Posterior vena cava (tissue), 2 donors: ENCODE measurements at places on chromosomes 1 and 21.

GRCh38 chr1:180157108-180157507, 2.4 kb downstream of the QSOX1 start:
- DNase-seq = no peak

DNA sequence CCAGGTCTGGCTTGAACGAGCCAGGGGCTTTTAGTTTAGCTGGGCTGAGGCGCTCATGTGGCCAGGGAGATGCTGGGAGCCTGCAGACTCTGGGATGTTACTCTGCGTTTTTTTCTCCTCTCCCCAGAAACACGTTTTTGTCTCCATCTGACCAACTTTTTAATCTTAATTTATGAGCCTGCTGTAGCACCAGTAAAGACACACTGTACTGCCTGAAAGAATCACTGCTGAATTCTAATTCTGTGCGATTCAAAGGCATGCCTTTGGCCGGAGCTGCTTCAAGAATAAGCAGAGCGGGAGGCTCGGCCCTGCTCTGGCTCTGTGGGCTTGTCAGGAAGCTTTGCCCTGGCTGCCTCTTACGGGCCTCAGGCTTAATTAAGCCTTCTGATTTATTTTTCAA, 129.5 kb downstream of the CAMTA1 start:
- no peak for DNase-seq

- DNase-seq = no peak
These were observed 22.1 kb upstream of the TDRD10 start for GRCh38 chr1:154479764-154480421.

DNA sequence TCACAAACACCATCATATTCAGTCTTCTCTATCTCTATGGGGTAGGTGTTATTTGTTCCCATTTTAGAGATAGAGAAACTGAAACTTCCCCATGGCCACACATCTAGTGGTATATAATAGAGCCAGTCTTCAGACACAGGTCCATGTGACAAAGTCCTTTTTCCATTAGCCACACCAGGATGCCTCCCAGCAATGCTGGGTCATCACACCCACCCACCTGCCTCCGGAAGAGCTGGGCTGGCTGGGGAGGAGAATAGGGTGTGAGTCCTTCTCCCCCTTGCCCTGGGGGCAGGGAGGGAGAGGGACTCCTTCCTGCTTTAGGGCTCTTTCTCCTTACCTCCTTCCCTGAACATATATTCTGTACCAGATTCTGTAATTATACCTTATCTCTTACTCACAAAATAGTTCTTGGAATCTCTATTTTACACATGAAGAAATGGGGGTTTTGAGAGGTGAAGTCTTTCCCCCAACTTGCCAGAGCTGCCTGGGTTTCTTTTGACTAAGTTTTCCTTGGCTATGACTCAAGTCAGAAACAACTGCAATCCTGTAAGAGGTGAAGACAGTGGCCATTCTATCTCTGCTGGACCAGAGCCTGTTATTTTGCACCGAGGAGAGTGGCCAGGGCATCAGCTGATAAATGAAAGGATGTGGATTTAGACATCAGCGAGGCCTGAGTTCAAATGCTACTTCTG, 30.0 kb downstream of the SOX13 start:
- DNase-seq = no peak

GRCh38 chr1:214717351-214717750, 114.4 kb downstream of the CENPF start:
- no peak for DNase-seq

DNA sequence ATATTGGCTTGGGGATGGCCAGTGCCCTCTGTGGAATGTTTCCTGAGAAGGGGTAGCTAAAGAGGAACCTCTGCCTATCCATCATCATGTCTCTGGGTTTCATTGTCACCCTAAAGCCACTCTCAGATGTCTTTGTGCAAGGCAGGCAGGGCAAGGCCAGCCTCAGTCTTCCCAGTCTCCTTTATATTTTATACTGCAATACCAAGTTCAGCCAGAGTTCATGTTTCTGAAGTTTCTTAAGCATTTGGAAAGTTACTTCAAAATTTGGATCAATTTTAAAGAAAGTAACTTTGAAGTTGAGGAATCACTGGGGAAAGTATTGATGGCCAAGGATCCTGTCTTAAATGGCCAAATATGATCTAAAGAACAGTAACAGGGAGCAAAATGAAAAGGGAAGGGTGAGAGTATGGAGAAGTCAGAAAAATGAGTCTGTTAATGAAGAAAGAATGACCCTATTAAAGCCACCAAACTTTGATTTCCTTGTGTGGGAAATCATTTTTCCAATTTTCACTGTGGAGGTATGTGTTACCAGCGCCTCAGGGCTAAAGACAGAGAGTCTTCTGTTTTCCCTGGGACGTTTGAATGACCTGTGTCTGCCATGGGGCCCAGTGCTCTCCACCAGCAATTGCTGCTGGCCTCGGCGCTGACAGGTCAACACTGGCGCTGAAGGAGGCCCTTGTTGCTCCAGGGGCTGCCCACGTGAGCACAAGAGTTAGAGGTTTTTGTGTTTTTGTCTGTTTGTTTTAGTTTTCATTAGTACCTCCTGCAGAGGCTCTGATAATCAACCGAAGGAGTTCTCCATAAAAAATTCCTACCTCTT, 93.9 kb downstream of the ATP5PO start:
- DNase-seq = no peak

DNA sequence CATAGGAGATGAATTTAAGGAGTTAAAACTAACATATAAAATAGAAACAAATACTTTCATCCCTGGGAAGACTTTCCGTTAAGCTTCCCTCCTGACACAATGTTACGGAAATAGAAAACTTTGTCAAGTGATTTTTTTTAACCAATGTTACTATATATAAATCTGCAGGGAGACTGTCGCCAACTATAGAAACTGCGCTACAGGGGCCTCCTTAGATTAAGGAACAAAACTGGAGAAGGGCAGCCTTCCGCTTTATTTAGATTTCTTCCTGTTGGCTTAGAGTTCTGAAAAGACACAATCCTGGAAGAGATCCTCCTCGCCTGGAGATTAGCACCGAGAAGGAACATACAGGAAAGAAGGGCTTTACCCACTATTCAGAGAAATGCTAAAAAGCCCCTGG, 1.5 kb downstream of the MGST3 start:
- DNase-seq = no peak

DNA sequence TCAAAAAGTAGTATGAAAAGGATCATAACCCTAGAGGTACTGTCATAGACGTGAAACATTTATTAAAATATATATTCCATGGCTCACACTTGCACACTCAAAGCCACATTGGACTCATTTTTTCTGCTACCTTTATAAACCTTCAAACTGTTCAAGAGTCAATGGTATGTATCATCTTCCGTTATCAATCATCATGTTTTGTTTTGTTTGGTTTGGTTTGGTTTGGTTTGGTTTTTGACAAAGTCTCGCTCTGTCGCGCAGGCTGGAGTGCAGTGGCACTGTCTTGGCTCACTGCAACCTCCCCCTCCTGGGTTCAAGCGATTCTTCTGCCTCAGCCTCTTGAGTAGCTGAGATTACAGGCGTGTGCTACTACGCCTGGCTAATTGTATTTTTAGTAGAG, 1.8 kb downstream of the IFNAR2 start:
- no peak for DNase-seq

DNA sequence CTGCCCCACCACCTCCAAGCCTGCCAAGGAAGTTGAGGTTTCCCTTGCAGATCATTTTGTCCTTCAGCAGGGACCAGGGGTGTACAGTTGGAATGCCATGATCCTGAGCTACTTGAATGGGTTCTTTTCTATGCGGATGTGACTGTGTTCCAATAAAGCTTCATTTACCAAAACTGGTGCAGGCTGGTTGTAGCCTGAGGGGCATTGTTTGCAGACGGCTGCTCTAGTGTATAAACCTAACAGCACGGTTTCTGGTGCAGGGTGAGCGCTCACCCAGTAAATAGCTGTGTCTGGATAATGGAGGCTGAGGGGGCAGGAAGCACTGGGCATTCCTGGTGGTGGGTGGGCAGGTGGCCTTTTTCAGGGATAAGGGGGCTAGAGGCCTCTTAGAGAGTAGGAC, 72.7 kb upstream of the ACTL8 start:
- no peak for DNase-seq

DNA sequence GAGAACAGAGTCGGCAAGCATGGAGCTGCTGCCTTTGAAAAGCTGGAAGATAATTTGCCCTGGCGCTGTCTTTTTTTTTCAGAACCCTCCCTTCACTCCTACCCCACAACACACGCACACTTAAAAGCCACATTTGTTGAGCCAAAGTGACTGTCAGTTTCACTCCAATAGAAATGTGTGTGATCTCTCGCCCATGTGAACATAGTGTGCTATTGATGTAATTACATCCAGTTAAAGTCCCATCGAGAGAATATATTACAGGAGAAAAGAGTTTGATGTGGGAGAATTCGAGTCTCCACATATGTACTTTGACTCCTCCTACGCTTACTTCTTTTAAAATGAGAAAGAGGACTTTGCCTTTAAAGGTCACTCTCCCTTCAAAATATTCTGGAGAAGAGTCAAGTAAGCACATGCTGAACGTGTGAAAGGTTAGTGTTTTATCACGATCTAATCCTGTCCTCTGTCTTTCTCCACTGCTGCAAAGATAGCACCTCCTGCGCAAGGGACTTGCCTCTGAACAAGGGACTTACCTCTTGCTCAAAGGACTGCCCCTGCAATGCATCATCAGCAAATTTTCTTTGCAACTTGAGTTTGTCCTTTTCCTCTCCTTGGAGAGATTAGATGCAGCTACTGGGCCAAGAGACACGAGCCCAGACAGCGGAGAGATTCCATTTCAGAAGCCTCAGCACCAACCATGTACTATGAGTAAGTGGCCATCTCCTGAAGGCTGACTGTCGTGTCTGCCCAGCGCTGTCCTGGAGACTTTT, 613.9 kb downstream of the PTPRU start:
- DNase-seq = no peak

- no peak for DNase-seq
These were observed 54.2 kb upstream of the DNAJC6 start for GRCh38 chr1:65255035-65255655.

DNA sequence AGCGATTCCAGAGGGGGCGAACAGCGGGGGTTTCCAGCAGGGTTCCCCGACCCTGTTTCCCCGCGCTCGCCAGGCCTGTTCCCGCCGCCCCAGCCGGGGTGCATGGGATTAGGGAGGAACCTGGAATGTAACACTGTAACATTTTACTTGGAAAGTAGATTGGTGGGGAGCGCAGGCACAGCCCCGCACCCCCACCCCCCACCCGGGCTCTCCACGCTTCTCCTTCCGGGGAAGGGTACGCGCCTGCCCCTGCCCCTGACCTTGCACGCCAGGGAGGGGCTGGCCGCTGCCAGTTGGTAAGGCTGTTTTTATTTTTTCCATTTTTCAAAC, 427 bp downstream of the FAM3B start:
- no peak for DNase-seq

GRCh38 chr1:25170439-25170838, 61.9 kb downstream of the SYF2 start:
- no peak for DNase-seq

GRCh38 chr1:35633547-35633946, 7.8 kb downstream of the PSMB2 start:
- DNase-seq = no peak

GRCh38 chr21:33754481-33754880, 112.2 kb downstream of the ITSN1 start:
- no peak for DNase-seq

DNA sequence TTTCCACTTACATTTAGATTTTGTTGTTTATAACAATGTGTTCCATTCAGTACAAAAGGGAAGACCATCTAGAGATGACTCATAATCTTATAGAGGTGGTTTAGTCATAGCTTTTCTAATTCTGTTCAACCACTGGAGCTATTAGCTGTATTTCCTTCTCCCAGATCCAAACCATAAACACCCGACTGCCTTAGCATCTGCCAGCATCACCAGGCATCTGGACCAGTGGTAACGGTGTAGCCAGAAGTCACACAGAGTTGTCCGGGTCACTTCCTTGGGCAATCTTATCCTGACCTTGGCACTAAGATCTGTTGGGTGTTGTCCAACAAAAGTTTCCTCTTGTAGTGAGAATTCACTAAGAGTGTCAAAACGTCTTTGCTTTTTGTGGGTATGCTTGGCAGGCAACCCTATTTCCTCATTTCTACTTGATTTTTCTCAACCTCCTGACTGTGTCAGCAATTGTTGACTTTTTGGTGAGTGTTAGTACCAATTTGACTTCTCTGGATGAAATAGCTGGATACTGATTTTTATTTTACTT, 372.1 kb upstream of the B3GALT2 start:
- DNase-seq = no peak

DNA sequence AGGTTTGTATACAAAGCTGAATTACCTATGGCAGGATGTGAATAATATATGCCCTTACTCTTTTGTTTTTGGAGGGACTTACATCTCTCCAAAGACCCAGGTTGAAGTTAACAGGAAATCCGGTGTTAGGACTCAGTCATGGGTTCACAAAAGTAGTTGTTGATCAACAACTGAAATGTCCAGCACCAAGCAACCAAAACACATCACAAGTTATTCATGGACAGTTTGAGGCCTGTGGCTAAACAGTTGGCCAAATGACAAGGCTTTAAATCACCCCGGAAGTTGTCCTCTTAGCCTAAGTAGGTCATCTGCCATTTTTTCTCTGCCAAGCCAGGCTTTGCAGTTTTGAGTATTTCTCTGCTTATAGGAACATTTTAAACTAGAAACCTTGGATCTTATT, 89.9 kb downstream of the CD247 start:
- DNase-seq = no peak

GRCh38 chr1:93301131-93301530, 44.6 kb upstream of the DR1 start:
- DNase-seq = no peak

GRCh38 chr1:186627019-186627418, 53.2 kb downstream of the PTGS2 start:
- no peak for DNase-seq

GRCh38 chr1:223256034-223256433, 107.9 kb downstream of the SUSD4 start:
- no peak for DNase-seq

DNA sequence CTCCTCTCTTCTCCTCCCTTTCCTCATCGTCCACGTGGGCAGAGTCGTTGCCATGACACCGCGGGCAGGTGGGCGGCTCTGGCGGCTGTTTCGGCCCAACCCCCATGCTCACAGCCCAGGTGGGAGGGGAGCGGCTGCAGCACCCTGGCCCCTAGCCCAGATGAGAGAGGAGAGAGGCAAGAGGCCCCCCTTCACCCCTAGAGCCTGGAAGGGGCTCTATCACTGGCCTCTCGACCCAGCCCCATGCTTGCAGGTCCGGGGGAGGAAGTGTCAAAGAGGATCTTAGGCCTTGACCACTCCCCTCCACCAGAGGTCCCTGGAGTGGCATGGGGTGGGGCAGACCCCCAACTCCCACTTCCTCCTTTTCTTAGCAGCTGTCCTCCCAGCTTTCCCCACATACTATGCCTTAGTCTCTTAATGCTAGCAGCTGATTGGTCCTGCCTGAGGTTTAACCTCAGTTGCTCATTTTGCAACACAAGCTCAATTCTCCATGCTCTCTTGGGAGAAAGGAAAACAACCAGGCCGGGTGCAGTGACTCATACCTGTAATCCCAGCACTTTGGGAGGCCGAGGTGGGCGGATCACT, 10.4 kb downstream of the DLGAP3 start:
- DNase-seq = no peak

GRCh38 chr1:39650431-39650830, 11.0 kb upstream of the HEYL start:
- DNase-seq = no peak

GRCh38 chr1:168365719-168366479, 85.2 kb downstream of the TBX19 start:
- DNase-seq = no peak

GRCh38 chr1:156097499-156098178, 15.4 kb upstream of the MEX3A start:
- DNase-seq = no peak

- DNase-seq = no peak
These were observed 41.8 kb upstream of the ATF3 start for GRCh38 chr1:212566522-212567479.

- no peak for DNase-seq
These were observed 25.4 kb upstream of the CGN start for GRCh38 chr1:151485685-151486255.
